ENCODE measurements at places on chromosomes 11 and 22.

DNA sequence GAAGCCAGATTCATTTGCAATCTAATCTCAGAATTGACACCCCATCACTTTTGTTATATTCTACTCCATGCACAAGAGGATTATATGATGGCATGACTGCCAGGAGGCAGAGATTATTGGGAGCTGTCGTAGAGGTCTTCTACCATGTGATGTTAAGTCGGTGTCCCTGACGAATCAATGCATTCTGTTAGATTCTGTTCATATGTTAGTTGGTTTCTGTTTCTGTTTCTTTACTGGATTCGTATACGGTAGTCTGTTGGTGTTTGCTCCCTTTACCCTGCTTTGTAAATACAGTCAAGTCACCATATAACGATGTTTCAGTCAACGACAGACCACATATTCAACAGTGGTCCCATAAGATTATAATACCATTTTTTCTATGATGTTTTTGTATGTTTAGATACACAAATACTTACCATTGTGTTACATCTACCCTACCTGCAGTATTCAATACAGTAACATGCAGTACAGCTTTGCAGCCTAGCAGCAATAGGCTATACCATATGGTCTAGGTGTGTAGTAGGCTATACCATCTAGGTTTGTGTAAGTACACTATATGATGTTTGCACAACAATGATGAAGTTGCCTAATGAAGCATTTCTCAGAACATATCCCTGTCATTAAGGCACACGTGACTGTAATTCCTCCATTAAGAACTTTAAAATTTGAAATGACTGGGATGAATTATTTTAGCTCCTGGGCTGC is 22.8 kb upstream of the RASSF10 start:
- DNase-seq: no peak

DNA sequence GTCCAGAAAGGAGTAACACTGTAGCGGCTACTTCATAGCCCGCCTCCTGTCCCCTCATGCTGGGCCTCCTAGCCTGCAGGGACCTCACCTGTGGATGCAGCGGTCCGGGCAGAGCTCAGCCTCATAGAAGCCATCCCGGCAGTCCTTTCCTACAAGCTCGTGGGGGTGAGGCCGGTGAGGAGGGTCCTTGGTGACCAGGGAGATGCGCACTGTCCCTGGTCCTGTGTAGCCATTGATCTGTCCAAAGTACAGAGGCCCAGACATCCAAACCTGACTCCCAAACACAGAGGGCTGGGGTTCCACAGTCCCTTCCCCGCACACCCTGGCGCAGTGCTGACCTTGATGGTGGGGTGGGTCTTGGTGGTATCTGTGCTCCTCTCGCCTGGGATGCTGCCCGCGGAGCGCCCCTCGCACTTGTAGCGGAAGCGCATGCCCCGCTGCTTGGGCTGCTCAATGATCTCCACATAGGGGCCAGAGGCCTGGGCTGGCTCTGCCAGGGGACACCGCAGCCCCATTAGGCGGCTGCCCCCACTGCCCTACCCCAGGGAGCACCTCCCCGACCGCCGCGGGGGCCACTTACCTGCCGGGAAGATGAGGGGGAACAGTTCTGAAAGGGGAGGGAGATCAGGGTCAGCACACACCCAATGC is 993 bp downstream of the RELA start:
- no peak for DNase-seq

- DNase-seq: no peak
Observed at GRCh38 chr11:29333993-29334775, 682.6 kb downstream of the KCNA4 start.

DNA sequence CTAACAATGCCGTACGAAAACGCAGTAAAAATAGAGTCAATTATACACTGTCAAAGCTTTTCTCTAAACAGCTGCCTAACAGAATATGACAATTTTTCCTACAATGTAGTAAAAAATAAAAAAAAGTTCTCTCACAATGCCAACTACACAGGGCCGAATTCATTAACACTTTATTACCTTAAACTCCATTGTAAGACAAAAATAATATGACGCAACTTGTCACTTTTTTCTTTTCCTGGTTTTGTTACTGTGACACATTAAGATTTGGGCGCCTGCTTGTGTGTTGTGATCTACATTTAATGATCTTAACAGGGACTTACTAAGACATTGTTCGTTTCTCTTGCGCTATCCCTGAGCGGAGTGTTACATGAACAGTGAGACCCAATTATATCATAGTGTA is 204.1 kb downstream of the INSC start:
- no peak for DNase-seq

- no peak for DNase-seq
Observed at GRCh38 chr11:134637091-134638015, 225.3 kb upstream of the B3GAT1 start.

GRCh38 chr11:1404461-1405185 is 14.9 kb downstream of the BRSK2 start:
- no peak for DNase-seq
